Type B pancreatic cell (in vitro differentiated cells): ENCODE measurements at places on chromosomes 5 and 9.

DNA sequence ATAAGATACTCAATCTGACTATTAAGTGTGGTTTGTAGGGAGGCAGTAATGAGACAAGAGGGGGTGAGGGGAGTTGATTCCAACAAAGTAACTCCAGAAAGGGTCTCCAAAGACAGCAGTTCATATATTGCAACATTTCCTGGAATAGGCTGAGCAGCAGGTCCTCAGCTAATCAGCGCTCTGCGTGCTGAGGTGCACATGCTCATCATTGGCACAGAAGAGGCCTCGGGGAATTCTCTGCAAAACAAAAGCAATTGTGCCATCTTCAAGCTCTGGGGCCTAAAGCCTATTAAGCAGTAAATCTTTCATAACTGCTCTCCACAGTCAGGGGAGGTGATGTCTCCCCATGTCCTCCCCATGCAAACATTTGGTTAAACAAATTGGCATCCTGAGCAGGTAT, 357.3 kb downstream of the SPOCK1 start:
- no peak for DNase-seq

GRCh38 chr5:1121891-1122290, 10.0 kb upstream of the SLC12A7 start:
- no peak for DNase-seq

DNA sequence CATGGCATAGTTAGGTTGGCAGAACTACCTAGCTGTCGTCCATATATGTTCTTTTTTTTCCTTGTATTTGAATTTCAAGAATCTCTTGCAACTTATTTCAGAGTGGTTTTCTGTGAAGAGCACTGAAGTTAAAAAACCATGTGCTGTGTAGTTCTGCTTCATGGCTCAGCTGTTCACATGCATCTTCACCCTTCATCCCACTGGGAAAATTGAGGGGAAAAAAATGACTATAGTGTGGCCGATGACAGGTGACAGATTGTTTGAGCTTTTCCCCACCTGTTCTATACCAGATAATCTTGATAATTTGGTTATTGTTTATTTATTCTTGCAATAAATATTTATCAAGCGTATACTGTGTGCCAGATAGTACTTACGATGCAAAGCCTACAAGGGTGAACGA, 77.8 kb downstream of the AOPEP start:
- no peak for DNase-seq

DNA sequence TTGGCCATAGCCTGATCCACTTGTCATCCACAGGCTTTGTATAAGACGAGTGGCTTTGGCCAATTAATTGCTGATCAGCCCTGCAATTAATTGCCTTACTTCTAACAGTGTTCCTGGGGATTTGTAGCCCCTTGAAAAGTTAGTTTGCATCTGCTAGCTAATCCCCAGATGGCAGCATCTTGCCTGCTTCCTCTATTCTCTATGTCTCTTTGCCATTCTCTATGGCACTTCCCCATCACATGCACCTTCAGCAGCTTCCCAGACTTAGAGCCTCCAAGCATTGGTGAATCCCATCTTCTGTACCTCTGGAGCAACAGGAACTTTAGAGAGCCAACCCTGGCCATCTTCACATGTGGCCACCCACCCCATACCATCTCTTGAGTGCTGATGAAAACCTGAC, 197.0 kb upstream of the DMAC1 start:
- DNase-seq = no peak

DNA sequence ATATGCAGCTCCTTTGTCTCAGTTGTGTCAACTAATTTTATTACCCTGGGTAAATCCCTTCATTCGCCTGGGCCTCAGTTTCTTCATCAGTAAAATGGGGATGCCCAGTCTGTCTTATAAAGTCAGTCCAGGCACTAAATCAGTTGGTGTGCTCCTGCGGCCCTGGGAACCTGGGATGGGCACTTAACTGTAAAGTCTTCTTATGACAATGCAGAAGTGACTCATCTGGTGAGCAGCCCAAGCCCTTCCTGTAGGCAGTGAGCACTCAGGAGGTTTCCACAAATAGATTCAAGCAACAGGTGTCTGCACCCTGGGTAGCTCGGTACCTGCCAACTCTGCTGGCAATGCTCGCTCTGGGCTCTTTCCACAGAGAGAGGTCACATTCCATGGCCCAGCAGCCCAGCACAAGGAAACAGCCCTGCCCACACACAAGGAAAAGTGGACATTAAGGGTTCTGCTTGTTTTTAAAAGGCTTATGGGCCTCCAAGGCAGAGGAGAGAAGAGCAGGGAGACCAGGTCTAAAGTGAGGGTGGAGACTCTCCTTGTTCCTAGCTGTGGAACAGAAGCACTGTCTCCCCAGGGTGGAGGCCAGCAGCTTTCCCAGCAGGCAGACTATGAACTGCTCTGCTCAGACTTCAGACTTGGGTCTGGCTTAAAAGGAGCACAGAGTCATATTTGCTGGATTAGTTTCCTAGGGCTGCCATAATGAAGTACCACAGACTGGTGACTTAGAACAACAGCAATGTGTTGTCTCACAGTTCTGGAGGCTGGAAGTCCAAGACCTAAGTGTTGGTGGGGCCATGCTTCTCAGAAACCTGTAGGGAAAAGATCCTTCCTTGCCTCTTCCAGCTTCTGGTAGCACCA, 89.7 kb upstream of the ADRA1B start:
- no peak for DNase-seq

DNA sequence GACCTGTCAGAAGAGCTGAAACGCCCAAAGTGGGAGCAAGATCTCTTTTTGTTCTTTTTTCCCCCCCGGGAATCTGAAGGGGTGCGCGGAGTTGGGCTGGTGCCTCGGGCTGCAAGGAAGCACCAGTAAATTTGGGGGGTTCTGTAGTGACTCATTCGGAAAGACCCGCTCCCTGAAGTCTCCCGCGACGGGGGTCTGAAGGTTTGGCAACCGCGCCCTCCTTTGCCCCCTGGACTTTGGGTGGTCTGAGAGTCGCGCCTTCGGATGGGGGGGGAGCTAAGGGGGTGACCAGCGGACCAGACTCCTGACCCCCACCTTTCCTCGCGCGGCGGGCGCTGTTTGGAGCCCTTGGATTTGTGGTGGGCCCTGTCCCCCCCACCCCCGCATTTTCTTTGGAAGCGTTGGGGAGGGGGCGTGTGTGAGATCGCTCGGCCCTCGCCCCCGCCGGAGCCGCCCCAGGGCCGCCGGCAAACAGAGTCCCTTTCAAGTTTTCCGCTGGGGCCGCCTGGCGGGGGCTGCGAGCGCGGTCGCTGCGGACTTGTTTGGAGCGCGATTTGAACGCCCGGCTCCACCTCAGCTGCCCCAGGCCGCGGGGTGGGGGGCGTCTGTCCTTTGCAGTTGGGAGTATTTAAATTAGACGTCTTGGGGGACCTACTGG, 2.0 kb downstream of the CXXC5 start:
- DNase-seq = no peak

DNA sequence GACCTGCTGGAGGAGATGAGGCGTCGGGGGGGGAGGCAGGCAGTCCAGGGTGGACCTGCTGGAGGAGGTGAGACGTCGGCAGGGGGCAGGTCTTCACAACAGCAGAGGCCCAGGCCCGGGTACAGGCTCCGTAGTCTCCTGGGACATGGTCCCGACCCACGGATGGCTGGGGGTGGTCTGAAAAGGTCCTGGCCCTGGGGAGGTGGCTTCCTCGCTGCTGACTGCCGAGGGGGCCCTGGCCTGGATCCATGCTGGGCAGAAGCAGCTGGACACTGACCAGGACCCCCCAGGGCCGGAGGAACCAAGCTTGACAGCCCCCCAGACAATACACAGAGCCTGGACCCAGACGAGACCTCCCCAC, 8.5 kb downstream of the EGFL7 start:
- DNase-seq = no peak
